CD4-positive, alpha-beta T cell treated with Interleukin-21 for 1 hour (primary cell): ENCODE measurements at places on chromosomes 4 and X.

DNA sequence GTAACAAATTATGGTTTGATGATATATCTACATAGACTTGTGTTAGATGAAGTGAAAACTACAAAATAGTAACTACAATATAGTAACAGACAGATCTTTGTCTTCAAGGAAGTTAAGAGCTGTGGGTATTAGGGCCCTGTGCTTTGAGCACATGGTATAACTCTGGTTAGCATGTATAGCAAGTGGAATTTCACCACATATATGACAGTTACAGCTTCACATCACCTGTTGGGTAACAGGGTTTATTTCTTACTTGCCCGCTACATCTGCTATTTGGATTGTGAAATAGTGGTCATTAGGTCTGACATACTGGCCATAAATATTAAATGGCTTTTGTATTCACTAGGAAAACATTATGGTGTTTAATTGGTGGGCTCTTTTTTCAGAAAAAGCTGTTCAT is 20.2 kb downstream of the OFD1 start:
- no peak for DNase-seq

- DNase-seq = no peak
These were observed 215.4 kb upstream of the MAB21L2 start for GRCh38 chr4:150366487-150366999.

DNA sequence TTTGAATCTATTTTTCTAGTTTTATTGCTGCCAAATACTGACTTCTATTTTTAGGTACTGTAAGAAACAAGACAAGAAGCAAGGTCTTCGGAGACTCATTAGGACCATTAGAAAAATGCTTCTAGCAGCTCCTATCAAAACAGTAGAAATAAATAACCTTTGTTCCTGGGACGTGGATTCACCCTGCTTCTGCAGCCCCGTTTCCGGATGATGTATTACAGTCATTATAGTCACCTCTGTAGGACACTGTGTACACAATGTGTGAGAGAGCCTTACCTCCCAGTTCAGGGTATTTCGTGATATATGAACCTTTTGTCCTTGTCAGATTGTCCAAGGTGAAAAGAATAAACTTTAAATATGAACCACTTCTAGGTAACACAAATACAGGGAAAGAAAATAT is 484.0 kb upstream of the TECRL start:
- no peak for DNase-seq

DNA sequence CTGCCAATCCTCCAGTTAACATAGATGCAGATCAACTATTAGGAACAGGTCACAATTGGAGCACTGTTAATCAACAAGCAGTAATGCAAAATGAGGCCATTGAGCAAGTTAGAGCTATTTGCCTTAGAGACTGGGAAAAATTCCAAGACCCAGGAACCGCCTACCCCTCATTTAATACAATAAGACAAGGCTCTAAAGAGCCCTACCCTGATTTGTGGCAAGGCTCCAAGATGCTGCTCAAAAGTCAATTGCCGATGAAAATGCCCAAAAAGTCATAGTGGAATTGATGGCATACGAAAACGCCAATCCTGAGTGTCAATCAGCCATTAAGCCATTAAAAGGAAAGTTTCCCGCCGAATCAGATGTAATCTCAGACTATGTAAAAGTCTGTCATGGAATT is 20.5 kb upstream of the TRIM61 start:
- DNase-seq = no peak

- peak; percentile 55 for DNase-seq
These were observed 33.1 kb downstream of the GAB3 start for GRCh38 chrX:154717824-154718223.

- DNase-seq = no peak
These were observed 331.8 kb upstream of the TENM3 start for GRCh38 chr4:181911420-181911819.

- DNase-seq = no peak
These were observed 38.4 kb downstream of the TBL1X start for GRCh38 chrX:9503261-9503660.

DNA sequence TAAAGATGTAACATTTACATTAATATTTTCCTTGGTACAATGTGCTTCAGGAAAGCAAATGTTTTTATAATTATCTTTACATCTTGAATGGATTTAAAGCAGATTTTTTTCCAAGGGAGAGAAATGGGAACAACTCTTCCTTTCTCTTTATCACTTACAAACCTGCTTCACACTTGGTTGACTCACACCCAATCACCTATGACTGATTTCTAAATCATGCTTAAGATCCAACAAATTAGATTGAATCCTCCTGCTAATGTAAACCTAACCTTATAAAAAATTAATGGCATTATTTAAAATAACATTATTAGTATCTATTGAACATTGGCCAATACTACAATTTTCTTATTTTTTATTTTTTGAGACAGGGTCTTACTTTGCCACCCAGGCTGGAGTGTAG is 127.1 kb downstream of the INPP4B start:
- DNase-seq = no peak

- no peak for DNase-seq
These were observed 32.9 kb upstream of the TET2 start for GRCh38 chr4:105113800-105114199.
